Right forelimb (tissue), 1 donor: ENCODE measurements at places on chromosomes 6 and 20.

GRCh38 chr6:53960311-53960710 lies 150.9 kb upstream of the MLIP start:
- DNase-seq: no peak

DNA sequence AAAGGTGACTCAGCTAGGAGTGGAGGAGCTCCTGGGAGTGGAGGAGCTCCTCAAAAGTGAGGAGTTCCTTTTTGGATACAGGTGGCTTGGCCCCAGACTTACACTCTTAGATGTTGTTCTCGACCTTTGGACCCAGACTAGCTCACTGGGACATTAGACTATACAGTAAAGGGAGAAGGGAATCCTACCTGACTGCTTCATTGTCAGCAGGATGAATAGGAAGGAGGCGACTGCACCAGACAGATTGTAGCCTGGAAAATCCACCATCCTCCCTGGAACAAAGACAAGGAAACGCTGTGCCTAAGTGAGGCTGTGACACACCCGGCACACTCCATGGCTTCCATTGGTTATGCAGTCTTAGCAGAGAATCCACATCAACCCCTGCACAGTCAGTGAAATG lies at the start of gene BTNL2:
Gene BTNL2, minus strand, starts transcription at position 325 of the 400 bp plus-strand sequence. Its CDS starts 58 bp downstream, at position 267.
- no peak for DNase-seq

- no peak for DNase-seq
Measured at GRCh38 chr6:157248264-157248663, 75.1 kb downstream of the TMEM242 start.

DNA sequence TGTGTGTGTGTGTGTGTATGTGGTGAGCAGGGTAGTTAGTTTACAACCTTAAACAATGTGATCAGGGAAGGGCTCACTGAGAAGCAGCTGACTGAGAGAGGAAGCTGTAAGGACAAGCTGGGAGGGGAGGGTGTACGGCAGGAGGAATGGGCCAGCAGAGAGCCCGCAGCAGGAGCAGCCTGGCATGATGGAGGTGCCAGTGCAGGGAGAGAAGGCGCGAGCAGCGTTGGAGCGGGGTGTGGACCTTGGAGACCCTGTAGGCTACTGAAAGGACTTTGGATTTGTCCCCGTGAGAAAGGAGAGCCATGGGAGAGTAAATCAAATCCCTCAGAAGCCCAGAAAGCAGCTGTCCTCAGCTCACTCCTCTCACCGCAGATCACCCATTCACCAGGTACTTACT lies 18.5 kb downstream of the FAM209B start:
- no peak for DNase-seq

GRCh38 chr6:35142588-35143569 lies 1.7 kb upstream of the TCP11 start:
- no peak for DNase-seq

DNA sequence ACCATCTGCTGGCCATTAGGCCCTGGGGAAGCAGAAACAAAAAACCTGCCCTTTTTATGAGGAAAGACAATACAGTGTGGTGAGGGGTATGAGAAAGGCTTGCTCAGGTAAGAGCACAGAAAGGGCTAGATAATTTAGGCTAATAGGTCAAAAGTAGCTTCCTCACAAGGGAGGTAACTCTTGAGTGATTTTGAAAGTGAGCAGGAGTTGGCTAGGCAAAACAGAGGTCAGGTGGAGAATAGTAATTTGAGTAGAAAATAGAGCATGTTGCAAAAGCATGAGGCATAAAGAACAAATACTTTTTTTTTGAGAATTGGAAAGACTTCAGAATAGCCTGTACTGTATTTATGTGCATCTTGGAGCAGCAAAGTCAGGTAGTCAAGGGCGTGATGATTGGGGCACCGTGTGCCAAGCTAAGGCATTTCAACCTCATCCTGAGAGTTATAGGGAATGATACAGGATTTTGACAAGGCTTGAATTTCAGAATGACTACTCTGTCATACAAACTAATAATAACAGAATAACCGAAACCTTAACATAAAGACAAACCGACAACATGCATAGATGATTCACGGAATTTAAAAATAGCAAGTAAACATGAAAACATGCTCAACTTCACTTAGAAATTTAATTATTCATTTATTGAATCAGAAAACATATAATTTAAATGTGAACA lies 123.0 kb upstream of the ENPP5 start:
- no peak for DNase-seq

GRCh38 chr6:88683734-88684133 lies 279.7 kb downstream of the RNGTT start:
- no peak for DNase-seq

- DNase-seq: no peak
Measured at GRCh38 chr20:54019127-54019526, 51.3 kb downstream of the BCAS1 start.

DNA sequence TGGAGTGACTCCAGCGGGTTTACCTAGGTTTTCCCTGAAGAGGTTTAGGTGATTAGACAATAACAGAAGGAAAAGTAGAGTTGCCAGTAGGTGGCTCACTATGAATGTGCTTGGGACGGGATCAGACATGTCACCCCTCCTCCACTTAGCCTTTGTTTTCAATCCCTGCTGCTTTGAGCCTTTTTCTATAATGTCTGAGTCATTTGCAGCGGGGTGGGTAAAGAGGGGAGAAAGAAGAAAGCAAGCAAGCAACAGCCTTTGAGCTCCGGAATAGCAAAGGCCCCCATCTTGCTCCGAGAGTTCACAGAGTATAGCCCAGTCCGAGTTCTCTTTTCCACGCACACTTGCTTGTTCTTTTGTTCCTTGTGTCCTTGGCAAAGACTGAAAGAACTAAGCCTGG lies 129.1 kb downstream of the PACRG start:
- peak; percentile 71 for DNase-seq

- DNase-seq: no peak
Measured at GRCh38 chr20:445514-446336, 16.6 kb downstream of the TBC1D20 start.

DNA sequence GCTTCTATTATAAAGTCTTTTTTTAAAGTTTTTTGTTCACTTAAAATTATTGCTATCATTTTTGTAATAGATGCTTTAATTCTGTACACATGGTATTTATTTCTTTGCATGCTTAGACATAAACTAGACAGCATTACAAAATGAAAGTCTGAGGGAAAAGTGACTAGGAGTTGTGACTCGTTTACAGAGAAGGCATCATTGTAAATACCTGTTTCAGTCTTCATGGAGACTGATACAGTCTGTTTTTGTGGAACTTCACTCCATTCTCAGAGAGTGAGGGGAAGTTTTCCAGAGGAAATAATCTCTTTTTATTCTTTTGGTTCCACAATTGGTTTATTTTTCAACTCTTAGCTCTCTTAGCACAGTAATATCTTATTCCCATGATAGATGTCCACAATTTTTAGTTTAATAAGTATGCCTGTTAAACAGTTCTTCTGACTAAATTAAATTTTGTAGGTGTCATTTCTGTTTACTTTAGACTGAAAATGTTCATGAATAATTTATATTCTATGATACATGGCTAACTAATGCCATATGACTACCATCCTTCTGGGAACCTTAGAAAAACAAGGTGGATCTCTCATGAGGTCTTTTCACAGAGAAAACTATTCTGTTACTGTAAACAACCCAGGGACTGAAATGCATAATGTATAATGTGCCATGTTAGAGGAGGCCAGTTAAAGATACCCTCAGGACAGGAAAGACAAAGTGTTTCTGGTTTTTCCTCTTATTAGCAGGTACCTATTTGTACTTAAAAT lies 69.2 kb downstream of the MYO6 start:
- no peak for DNase-seq

- DNase-seq: no peak
Measured at GRCh38 chr20:11296221-11296620, 621.5 kb upstream of the BTBD3 start.

- DNase-seq: no peak
Measured at GRCh38 chr6:18412068-18412467, 24.9 kb downstream of the RNF144B start.

- no peak for DNase-seq
Measured at GRCh38 chr6:163347021-163347446, 67.5 kb upstream of the QKI start.

GRCh38 chr20:50067461-50067860 lies 45.5 kb downstream of the UBE2V1 start:
- no peak for DNase-seq

DNA sequence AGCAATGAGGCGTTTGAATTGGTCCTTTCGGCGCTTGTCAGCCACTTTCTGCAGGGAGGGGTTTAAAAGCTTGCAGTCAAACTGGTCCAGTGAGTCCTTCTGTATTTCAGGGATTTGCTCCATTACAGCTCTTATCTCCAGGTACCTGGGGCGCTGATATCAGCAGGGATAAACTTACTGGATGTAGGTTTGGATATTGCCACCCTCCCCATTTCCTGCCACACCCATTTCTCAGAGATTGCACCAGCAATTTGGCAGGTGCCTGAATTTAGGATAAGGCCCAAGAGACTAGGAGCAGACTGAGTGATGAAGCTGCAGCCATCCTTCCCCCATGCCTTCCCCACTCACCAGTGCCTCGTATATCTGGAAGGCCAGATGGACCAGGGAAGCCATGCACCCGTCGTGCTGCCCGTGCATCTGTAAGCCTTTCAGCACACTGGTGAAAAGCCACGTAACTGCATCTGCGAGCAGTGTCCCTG lies 7.6 kb downstream of the POLR1C start:
- DNase-seq: no peak

DNA sequence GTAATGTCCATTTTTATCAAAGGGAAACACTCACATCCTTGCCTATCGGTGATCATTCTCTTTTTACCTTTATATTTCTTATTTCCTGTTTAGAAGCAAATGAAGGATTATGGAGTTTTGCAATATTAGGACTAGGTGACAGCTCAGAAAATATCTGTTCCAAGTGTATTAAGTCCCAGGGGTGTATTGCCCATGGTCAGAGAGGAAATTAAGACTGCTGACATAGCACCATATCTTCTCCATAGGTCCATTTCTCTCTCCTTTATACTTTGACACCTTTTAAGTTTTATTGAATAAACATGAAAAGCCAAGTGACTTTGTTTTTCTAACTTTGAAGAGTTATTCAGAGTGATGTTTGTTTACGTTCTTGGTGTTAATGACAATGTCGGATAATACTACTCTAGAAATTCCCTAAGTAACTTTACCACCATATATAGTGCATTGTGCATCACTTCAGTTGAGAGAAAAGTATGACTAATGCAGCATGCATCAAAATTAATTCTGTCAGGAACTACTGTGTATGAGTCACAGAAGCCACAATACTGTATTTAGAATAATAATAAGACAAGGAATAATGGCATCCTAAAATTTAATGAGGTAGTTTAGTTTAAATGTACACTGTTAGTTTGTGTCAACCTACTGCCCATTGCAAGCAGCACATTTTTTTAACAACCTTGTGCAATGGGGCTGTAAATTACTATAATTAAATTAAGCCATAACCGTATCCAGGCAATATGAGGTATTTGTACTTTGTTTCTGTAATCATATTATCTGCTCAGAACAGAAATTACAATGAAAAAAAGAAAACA lies 474.4 kb upstream of the RNF217 start:
- no peak for DNase-seq

GRCh38 chr6:24831771-24832716 lies 33.3 kb upstream of the ARMH2 start:
- DNase-seq: no peak

GRCh38 chr20:38604873-38605303 lies 3.3 kb downstream of the ARHGAP40 start:
- no peak for DNase-seq

- peak; percentile 69 for DNase-seq
Measured at GRCh38 chr20:62122654-62123449, 577 bp downstream of the LSM14B start.

- no peak for DNase-seq
Measured at GRCh38 chr6:11683871-11684270, 94.7 kb downstream of the ADTRP start.

DNA sequence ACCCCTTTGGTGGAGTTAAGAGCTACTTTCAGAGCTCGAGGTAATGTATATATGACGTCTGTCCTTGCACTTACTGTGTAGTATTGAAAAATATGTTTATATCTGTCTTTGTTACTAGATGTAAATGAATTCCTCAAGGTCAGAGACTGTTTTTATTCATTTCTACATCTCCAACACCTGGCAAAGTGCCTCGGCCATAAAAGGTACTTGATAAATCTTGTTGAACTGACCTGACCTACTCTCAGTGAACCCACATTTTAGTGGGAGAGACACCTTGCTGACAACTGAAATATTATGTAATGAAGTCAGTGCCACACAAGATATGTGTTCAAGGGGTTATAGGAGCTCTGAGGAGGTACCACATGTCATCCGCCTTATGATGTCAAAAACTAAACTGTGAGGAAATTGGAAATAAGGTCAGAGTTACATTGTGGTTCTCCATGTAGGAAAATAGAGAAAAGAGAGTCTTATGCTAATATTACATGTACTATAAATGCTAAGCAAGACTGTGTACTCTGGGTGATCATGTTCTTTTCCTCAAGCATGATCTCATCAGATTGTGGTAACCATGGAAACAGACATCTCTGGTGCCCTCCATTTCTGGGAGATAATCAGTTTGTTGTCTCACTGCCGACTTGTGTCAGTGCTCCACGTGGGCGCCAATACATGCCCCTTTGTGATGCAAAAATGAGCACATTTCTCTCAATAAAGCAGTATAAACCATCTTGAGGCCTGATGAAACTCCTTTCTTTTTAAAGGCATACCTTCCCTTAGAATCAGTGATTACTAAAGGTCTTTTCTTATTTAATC lies 5.7 kb upstream of the TMEM30A start:
- no peak for DNase-seq

DNA sequence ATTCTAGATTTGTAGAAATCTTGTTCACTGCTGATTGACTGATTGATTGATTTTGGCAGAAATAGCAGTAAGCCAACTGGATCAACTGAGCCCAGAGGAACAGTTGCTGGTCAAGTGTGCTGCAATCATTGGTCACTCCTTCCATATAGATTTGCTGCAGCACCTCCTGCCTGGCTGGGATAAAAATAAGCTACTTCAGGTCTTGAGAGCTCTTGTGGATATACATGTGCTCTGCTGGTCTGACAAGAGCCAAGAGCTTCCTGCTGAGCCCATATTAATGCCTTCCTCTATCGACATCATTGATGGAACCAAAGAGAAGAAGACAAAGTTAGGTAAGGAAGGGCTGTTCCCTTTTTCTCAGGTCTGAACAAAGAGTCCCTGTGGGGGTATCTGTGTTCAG lies 31.2 kb downstream of the TREML1 start:
- no peak for DNase-seq

- no peak for DNase-seq
Measured at GRCh38 chr6:42095776-42096541, 45.6 kb downstream of the TAF8 start.

- no peak for DNase-seq
Measured at GRCh38 chr6:138371452-138371711, 6.3 kb upstream of the SMIM28 start.

DNA sequence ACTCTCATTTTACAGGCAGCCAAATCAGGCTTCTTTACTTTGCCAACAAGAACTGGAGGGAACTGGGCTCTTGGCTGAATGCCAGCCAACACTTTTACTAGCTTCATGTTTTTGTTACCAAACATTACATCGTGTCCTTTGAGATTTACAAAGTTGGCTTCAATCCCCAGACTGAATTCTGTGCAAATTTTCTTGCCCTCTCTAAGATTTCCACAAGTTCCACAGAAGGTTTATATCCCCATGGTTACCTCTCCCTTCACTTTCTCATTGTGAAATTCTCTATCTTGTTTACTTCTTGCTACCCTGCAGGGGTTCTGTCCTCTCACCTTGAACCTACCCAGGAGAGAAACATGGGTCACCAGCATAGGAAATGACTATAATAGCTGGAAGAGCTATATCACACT lies 37.6 kb upstream of the PLCB1 start:
- DNase-seq: no peak

- DNase-seq: no peak
Measured at GRCh38 chr20:11791835-11792567, 125.7 kb upstream of the BTBD3 start.

GRCh38 chr6:146149770-146150169 lies 120.9 kb downstream of the GRM1 start:
- no peak for DNase-seq
